ENCODE measurements at places on chromosomes 2 and 18. TPM values are rescaled to one million over a fixed set of nuclear protein-coding genes. Genes with fewer than 3 reads are reported as not detected.
A peak's percentile ranks its signal among the peaks of the same experiment; 100 is the strongest.

OTOF gene
- 22.7 TPM for polyA plus RNA-seq

GRCh38 chr2:121171625-121172119 lies 113.3 kb downstream of the TFCP2L1 start:
- no peak for DNase-seq

- DNase-seq, result no peak
Observed at GRCh38 chr2:186927185-186927866, 78.4 kb upstream of the ZSWIM2 start.

- no peak for DNase-seq
Observed at GRCh38 chr2:136205615-136206014, 87.7 kb upstream of the CXCR4 start.

- no peak for DNase-seq
Observed at GRCh38 chr2:170660409-170660808, 54.7 kb upstream of the SP5 start.

SMCHD1 gene
- 37.2 TPM for polyA plus RNA-seq

DNA sequence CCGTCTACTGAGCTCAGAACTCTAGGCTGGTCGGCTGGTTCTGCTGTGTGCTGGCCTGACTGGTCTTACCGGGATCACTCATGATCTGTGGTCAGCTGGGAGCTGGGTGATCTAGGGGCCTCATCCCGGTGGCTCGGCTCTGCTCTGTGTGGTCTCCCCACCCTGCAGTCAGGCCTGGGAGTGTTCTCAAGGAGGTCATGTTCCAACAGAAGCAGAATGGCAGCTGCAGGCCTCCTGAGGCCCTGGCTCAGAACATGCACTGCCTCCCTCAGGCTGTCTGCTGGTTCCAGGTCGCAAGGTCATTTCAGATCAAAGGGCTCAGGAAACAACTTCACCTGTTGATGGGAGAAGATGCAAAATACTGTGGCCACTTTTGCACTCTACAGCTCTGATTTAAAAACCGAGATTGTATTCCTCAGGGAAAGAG lies 81.1 kb upstream of the RFX8 start:
- no peak for DNase-seq

GRCh38 chr2:54076586-54076985 lies 38.8 kb upstream of the ACYP2 start:
- no peak for DNase-seq

DNA sequence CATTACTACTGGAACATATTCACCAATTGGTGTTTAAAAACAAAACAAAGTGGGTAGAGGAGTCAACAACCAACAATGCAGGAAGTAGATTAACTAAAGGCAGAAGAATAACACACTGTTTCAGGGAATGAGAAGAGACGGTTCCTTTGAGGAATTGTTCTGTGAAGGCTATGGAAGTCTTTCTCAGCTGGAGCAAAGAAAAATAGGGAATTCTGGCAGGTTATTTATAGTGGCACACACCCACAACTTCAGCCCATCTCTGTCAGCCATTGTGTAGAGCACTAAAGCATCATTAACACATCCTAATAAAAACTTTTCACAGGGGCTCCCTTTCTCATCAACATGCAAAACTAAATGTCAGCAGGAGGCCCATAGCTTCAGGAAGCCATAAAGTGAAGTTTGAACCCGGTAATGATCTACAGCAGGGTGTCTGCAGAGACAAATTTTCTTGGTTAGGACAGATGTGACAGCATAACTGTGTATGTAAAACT lies 113.6 kb downstream of the CDH2 start:
- no peak for DNase-seq

LIMS1 gene
- 34.7 TPM for polyA plus RNA-seq

GRCh38 chr18:72181241-72181764 lies 362.8 kb downstream of the CBLN2 start:
- no peak for DNase-seq

CD207 gene
- polyA plus RNA-seq, result 0.19 TPM

HOXD8 gene
- polyA plus RNA-seq, result 40.0 TPM

- no peak for DNase-seq
Observed at GRCh38 chr2:133293544-133294353, 274.5 kb downstream of the NCKAP5 start.

DNA sequence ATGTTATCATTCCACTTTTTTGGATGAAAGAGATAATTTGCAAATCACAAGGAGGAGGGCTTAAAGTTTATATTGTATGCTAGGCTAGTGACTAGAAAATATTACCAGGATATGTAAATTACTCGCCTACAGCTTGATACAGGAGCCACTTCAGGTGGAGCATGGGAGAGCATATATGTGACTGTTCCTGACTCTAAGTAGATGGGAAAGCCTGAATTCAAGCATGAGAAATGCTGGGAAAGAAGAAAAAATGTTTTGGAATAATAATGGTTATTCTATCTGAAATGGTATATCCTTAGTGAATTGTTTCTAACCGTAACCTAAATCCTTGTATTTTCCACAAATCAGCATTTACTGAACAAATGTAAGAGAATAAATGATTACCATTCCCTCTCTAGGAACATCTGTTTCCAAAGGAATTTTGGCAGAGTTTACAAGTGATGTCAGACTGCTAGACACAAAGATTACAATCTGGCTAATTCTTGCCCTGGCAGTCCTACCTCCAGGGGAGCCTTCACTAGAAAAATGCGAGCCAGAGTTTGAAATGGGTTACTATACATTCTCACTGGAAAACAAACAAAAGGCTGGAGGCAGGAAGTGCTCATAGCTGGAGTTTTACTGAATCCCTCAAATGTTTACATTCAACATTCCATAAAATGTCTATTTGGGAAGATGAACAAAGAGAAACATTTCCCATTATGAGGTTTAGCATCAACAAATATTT lies 129.4 kb upstream of the MAPRE2 start:
- DNase-seq, result peak; percentile 83

- peak; percentile 29 for DNase-seq
Observed at GRCh38 chr2:99336804-99337112, 431 bp upstream of the EIF5B start.

GRCh38 chr2:38454081-38454480 lies 77.0 kb upstream of the ATL2 start:
- no peak for DNase-seq

DNA sequence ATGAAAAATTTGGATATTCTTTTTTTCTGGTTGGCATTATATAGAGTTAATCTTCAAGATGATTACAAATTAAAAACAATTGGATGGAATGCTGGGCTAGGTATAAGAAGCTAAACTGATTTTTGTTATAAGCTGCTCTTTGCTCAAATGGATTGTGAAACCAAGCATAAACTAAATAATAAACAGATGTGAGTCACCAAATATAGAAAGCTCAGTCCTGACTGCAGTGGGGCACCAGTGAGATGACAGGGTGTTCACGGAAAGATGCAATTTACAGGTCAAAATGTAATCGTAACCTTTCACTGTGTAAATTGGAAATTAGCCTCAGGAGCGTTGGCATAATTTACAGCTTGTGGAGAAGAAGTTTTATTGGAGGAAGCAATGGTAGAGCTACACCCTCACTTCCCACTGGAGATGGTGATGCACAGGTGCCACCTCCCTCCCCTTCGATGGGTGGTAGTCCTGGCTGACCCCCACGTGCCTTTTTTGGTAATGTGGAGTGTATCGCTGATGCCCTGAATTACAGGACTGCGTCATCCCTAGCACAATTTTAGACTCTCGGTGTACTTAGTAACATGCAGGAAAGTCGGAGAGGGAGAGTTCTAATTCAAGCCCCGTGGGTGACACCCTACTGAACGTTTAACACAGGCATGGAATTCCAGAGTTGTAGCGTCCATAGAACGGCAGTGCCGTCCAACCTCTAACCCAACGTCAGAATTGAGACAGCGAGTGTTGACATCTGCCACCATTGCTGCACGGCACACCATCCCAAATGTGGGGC lies 73.9 kb upstream of the NFATC1 start:
- no peak for DNase-seq

OSBPL6 gene
- polyA plus RNA-seq, result 6.2 TPM

IL37 gene
- not detected for polyA plus RNA-seq

ZAP70 gene
- polyA plus RNA-seq, result 3.4 TPM

DNA sequence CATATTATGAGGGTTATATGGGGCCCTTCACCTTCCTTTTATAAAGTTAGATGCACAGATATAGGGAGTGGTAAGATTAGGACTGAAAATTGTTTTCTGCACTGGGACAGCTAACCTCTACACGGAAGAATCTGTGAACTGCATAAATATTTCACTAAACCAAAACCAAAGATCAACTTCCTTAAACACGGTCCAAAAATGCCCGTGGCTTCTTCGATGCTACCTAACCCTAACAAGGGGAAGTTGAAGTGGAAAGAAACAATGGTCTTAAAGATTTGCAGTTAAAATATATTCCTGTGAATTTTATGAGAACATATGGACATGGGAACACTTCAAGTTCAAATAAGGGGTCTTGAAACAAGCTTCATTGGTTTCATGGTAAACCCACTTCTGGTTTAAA lies 33.3 kb upstream of the PAX3 start:
- no peak for DNase-seq

FEV gene
- not detected for polyA plus RNA-seq

PSMA8 gene
- not detected for polyA plus RNA-seq

DNA sequence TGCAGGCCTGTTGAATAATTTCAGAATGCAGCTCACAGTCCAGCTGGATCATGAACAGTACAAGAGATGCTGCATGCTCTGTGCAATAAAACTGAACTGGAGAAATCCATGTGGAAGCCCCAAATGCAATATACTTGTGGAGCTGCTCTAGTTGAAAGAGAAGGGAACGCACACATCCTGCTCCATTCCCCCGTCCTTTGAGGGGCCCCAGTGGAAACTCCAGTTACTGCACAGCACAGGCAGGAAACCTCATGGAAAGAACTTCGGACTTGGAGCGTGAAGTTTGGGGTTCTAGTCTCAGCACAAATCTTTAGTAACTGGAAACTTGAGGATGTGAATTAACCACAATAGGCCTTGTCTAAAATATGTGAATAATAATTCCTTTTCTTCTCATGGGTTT lies 73.2 kb downstream of the PLA2R1 start:
- no peak for DNase-seq

ANKRD44 gene
- 18.1 TPM for polyA plus RNA-seq

- no peak for DNase-seq
Observed at GRCh38 chr2:46136481-46136880, 160.7 kb upstream of the EPAS1 start.

PID1 gene
- polyA plus RNA-seq, result 25.2 TPM

- no peak for DNase-seq
Observed at GRCh38 chr2:172119089-172119488, 16.4 kb upstream of the DLX2 start.

DNA sequence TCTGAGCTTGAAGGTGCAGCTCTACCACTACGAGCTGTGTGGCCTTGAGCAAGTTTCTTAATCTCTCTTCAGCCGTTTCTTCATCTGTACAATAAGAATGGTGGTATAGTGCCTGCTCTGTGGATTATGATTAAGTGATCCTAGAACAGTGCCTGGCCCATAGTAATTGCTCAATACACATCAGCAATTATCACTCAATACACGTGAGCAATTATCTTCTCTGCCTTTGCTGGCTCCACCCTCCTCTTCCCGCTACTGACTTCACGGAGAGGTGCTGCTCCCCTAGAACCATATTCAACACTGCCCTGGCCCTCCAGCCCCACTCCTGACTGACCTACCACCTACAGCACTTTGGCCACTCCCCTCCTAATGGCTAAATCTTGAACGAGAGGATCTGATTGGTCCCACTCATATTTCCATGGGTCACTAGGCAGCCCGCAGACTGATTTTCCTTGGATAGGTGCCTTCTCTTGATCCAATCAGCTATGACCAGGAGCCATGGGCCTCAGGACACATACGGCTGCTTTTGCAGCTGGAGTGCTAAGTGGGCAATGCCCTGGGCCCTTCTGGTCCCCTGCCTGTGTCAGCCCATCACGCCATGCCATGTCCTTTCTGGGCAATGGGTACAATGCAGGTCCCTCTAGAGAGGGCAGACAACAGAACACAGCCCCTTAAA lies 77.5 kb downstream of the STPG4 start:
- DNase-seq, result no peak

NXPH2 gene
- 13.0 TPM for polyA plus RNA-seq

QPCT gene
- polyA plus RNA-seq, result 8.9 TPM

ASTL gene
- polyA plus RNA-seq, result not detected

ANO7 gene
- polyA plus RNA-seq, result 0.83 TPM

- no peak for DNase-seq
Observed at GRCh38 chr2:214052235-214052634, 358.6 kb upstream of the VWC2L start.

DNA sequence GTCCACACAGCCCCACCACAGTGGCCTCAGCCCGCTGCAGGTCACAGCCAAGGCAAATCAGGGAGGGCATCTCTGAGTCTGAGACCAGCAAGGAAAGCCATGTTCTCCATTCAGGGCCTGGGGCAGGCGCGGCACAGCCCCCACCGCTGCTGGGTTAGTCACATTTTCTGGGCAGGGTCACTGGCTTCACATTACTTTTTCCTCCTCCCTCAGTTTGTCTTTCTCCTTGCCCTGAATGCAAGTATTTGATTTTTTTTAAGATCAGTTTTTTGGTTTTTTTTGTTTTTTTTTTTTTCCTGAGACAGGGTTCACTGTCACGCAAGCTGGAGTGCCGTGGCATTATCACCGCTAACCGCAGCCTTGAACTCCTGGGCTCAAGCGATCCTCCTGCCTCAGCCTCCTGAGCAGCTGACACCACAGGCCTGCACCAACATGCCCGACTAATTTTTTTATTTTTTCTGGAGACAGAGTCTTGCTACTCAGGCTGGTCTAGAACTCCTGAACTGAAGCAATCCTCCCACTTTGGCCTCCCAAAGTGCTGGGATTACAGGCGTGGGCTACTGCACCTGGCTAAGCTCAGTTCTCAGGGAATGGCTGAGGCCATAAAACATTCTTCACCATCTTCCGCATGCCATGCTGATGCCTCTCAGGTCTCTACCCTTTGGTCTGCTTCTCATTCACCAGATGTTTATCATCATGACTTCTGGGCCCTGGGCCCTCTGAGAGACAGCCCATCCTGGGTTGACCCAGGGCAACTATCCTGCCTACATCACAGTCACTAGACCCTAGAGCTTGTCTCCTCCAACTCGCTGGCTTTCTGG lies 628 bp upstream of the CAPG start:
- no peak for DNase-seq

CYB5A gene
- 22.8 TPM for polyA plus RNA-seq

GRCh38 chr2:200411831-200412230 lies 98.0 kb downstream of the KCTD18 start:
- no peak for DNase-seq

DNA sequence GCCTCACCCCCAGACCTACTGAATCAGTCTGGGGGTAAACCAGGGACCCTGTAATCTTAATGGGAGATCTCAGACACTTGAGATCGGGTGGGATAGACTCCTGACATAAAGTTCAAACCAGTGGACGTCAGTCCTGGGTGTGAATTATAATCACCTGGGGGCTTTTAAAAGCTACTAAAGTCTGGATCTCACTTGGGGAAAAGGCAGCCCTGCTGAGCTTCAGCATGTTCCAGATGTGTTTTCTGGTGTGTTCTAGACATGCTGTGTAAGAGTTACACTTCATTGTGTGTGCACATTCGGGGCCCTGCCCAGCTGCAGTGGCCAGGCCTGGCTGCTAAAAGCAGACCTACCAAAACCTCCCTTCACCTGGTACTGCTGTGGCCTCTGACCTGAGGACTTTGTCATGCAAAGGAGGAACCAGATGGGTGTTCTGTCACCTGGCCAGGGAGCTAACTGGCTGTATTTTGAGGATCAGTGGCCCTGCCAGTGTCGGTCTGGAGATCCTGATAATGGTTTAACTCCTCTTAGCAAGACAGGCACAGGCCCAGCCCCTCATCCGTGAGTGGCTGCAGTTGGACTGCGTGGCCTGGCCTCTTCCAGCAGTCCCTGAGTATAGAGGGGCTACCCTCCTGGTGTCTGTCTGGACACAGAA lies 10.6 kb downstream of the RRM2 start:
- DNase-seq, result no peak
